ENCODE measurements at places on chromosomes 6 and 20.
A peak's percentile ranks its signal among the peaks of the same experiment; 100 is the strongest.

DNA sequence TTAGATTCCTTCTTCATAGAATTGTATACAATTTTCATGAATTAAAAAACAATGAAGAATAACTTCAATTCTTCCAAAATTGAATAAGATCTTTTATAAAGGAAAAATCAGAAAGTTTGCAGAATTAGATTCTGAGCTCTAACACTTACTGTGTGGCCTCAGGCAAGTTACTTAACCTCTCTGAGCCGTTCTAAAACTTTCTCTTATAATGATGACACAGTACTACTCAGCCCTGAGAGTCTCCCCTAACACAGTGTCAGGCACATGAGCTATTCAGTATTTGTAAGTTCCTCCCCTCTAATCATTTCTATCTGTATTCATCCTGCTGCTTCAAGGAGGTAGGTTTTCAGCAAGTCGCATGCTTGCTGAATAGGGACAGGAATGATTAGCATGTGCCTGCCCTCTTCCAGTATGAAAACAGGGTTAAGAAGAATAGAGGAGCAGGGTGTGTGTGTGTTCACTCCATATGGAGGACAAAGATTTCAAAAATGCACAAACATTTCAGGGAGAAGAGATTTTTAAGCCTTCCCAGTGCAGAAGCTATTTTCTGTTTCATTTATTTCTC, 11.4 kb downstream of the ID4 start:
- DNase-seq, result no peak

GRCh38 chr6:18262702-18263417, 1.5 kb downstream of the DEK start:
- peak; percentile 55 for DNase-seq

DNA sequence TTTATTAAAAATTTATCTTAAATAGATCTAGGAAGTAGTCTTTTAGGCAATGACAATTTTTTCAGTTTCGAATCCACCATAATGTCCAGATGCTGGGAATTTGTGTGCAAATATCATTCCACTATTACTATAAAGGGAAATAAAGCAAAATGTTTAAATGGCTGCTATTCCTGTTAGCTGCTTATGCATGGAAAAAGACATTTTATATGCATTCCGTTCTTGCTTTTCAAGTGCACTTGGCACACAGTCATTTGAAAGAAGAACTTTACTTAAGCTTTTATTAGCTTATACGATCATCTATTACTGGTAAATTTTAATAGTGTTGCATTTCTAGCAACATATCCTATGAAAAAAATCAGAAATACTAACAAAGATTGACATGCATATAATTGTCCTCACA, 42.0 kb downstream of the PRL start:
- no peak for DNase-seq

GRCh38 chr6:112557435-112557834, 210.3 kb downstream of the RFPL4B start:
- DNase-seq, result no peak

- no peak for DNase-seq
Observed at GRCh38 chr6:80215063-80215462, 108.6 kb downstream of the BCKDHB start.

GRCh38 chr6:4615891-4616290, 160.3 kb upstream of the CDYL start:
- DNase-seq, result no peak

DNA sequence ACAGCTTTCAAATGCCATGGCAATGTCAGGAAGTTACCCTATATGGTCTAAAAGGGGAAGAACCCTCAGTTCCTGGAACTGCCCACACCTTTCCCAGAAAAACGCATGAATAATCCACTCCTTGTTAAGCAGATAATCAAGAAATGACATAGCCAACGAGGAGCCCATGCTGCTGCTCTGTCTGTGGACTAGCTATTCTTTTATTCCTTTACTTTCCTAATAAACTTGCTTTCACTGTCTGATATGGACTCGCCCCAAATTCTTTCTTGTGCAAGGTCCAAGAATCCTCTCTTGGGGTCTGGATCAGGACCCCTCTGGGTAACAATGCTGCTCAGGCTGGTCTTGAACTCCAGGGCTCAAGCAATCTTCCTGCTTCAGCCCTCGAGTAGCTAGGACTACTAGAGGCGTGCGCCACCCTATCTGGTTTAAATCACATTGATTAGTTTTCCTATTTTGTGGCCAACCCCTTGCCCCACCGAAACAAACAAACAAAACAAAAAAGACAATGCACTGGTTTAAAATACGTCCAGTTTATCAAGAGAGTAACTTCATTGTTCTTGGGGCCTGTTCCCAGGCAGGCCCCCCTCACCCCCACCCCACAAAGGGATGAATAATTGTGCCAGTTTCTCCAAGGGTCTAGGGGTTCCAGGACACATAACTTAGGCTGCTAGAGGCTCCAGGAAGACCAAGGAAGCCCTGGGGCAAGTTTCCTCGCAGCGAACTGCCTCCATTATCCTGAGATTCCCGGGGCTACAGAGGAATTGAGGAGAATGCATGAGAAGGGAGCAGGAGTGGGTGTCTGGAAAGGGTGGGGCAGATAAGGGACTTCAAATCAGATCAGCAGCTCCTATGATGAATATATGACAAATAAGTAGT, 10.1 kb upstream of the AKAP12 start:
- peak; percentile 70 for DNase-seq

- DNase-seq, result no peak
Observed at GRCh38 chr20:20271271-20271670, 96.6 kb upstream of the INSM1 start.

DNA sequence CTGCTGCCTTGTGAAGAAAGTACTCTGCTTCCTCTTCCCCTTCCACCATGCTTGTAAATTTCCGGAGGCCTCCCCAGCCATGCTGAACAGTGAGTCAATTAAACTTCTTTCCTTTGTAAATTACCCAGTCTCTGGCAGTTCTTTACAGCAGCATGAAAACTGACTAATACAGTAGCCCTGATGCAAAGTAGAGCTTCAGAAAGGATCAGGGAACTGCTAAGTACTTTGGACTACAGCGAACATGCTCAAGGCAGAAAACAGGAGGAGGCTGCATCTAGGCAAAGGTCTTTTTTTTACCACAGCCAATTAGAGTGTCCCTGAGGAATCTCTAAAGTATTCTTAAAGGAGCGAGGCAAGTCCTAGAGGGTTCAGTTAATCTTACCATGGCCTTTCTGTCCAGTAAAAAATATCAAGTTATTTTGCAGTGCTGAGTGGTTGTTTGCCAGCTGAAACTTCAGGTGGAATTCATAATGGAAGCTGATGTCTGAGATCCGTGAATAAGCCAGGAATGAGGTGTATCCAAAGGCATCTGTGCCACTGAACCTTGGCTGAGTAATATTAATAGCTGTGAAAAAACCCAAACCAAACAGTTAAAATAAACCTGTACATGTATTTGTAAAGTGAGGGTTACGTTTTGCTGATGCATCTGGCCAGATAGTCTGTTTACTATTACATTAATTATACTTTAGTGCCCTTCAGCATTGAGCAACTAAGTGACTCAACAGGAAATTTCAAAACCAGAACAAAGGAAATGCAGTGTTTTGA, 170.4 kb downstream of the PHF3 start:
- DNase-seq, result no peak

GRCh38 chr6:26295691-26296555, 69.1 kb upstream of the BTN3A2 start:
- no peak for DNase-seq

- no peak for DNase-seq
Observed at GRCh38 chr20:12211361-12211760, 293.7 kb downstream of the BTBD3 start.

DNA sequence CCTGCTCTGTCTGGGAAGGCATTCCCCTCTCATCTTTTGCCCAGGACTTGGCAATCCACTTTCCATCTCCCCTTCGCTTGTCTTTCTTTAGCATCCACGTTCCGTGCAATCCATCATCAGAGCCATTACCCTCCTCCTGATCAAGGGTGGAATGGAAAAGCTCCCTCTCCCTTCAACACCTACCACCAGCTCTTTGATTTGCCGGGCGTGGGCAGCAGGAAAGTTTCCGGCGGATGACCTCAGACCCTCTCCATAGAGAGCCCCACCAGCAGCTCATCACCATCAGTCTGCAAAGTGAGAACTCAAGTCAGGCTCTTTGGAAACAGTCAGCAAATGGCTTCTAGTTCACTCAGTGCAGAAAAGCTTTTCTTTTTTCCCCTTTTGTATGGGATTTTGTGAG, 76.2 kb downstream of the TSHZ2 start:
- no peak for DNase-seq

- DNase-seq, result no peak
Observed at GRCh38 chr6:132661906-132662305, 2.9 kb upstream of the TAAR1 start.

DNA sequence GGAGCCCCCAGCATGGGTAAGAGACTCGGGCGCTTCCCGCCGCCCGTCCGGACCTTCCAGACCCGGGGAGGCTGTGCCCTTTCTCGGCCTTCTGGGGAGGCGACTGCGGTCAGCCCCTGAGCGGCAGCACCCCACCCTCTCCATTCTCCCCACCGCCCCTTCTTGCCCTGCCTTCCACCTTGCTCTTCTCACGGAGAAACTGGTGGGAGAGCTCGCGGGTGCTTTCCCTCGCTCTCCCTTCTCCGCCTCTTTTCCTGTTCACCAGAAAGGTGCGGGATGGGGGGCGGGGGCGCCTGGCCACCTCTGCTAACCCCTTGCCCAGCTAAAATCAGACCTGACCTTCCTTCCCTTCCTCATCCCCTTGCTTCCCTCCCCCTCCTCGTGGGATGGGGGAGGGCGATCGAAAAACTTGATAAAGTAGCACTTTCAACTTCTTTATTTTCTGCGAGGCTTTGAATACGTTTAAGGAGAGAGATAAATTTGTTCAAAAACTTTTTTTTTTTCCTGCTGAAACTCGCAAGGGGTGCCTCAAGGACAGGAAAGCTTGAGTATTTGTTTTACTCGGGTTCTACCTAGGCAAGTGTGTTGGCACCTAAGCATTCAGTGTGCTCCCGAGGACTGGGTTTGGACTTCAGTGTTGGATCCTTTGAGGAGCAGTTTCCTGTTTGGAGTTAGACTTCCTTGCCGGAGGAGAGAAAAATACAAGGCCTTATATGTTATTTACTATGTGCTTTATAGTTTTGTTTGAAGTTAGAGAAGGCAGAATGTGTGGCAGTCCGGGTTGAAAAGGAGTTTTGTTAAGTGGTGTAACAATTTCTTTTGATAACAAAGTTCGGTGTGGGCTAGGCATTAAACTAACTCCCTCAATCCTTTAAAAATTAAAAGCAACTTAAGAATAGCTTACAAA, 897 bp downstream of the CD2AP start:
- DNase-seq, result no peak

DNA sequence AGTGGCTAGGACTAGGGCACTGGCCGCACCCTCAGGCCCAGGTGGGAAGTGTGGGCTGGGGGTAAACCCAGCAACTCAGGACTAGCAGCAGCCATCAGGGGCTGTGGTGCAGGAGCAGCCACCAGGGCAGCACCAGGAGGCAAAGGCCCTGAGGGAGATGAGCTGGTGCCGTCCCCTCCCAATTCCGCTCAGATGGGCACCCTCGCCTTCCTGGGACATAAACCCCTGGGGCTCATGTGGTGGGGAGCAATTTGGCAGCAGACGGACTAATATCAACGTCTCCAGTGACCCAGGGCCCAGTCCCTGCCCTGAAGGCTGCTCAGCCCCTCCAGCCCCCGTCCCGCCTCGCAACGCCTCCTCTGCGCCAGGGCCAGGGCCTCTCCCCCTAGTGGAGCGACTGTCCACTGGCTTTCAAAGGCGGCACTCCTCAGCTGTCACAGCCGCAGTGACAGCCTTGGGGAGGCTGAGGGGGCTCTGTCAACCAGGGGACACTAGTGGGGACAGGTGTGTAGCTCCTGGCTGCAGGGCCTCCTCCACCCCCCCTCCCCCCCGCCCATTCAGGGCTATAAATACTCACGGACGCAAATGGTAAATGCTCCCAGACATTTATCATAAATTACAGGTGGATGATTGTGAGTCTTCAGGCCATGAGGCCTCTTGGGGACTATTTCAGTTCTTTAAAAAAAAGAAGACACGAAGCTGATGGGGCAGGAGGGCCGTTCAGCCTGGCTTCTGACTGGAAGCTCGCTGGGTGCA, 349.9 kb downstream of the ZFAND3 start:
- DNase-seq, result no peak

GRCh38 chr6:27209196-27209595, 38.3 kb upstream of the PRSS16 start:
- DNase-seq, result no peak

DNA sequence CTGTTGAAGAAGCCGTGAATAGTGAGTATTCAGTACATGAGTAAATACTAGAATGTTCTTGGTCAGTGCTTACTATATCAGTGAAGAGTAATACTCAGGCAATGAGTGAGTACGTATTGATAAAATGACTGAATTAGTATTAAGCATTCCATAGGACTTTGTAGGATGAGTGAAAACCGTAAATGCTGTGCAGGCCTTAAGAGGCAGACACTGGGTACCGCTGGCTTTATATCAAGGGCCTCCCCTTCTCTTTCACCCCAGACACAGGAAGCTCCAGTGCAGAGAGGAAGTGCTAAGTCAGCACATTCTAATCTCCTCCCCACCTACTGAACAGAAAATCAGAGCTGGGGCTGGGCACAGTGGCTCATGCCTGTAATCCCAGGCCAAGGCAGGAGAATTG, 24.2 kb downstream of the POFUT1 start:
- DNase-seq, result peak; percentile 70

DNA sequence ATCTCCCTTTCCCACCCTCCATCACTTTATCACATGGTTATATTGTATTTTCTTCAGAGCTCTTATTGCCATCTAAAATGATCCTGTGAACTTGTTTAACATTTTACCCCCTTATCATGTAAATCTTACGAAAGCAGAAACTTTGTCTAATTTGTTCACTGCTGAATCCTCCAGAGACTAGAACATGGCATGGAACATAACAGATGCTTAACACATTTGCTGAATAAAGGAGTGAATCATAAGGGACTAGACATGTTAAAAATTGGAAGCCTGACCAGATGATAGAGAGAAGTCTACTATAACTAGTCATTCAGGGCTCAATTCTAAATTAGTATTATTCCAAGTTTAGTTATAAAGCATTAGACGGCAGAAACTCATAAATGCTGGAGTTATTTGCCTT, 73.3 kb downstream of the MAN1A1 start:
- no peak for DNase-seq

Measured in stimulated activated CD4-positive, alpha-beta T cell treated with anti-CD3 and anti-CD28 coated beads, Interleukin-1b, Interleukin-23, amount 100 ng/mL, for 48 hours (primary cell).